Type B pancreatic cell (in vitro differentiated cells): ENCODE measurements at places on chromosomes 1 and 21. TPM values are rescaled to one million over a fixed set of nuclear protein-coding genes. Genes with fewer than 3 reads are reported as not detected.

DNA sequence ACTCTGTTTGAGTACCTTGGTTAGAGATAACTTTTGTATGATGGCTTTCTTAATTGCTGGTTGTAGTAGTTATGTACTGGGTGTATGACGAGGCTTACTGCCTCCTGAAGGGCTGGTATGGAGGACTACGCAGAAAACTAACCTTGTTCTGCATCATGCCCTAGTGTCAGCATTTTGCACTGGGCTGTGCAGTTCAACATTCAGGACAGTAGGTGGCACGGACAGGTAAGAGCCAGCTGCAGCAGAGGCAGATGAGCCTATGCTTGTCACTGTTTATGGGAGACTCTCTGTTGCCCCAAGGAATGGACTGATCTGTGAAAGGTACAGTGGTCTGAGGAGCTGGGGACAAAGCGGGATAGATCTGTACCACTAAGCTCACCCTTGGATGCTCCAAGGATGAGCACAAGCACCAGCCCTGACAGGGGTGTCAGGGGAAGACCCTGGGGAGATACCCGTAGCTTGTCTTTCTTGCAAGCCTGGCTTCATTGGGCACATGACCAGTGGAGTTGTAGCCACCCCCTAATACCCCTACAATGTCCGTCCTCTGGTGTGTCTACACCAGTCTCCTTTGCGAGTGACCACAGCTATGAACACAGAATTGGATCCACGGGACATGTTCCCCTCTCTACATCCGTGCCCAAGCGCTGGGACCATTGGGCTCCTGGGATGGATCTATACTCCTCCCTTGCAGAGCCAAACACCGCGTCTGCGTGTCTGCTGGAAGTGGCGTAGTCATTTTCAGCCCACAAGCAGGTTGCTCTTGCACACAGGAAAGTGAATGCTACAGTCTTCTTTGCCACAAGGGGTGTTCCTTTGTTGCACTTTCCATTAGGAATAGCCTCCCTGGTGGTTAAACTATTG, 51.1 kb upstream of the CFHR3 start:
- H3K36me3 ChIP-seq, result no peaks in the 10 kb centered on the region
- H3K27ac ChIP-seq, result no peak overlapping the region
- H3K4me1 ChIP-seq, result no peaks in the 10 kb centered on the region
- no peak overlapping the region for H3K4me3 ChIP-seq

GRCh38 chr1:234724516-234725176, 114.7 kb upstream of the IRF2BP2 start:
- peak overlapping the region; percentile 99 for H3K27ac ChIP-seq
- H3K4me1 ChIP-seq, result peaks cover 88% of the 10 kb centered on the region
- no peaks in the 10 kb centered on the region for H3K36me3 ChIP-seq
- H3K27me3 ChIP-seq, result peaks cover 5% of the 10 kb centered on the region
- H3K4me3 ChIP-seq, result peak overlapping the region; percentile 78

DNA sequence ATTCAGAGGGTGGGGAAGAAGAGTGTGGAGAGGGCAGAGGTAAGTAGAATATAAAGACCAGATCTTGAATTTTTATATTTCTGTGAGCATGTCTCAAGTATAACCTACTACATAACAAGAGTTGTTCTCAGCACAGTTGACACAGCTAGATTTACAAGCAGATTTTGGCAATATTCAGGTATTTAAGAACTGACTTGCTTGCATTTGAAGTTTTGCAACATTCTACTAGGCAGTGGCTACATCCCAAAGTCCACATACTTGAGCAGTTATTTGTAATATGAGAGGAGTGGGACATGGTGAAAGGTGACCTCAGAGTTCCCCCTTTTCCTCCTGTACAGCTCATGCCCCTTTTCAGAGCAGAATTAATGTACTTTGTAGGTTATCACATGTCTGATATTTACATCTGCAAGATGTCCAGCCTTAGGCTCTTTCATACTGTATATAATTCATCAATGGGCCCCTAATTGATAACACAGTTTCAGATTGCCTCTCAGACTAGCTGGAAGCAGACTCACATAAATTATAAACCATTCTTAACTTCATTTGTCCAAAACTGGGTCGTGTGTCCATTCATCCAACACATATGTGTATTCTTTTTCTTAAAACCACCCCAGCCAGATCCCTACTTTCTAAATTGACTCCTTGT, 136.7 kb upstream of the RAVER2 start:
- DNase-seq, result no peak
- no peaks in the 10 kb centered on the region for H3K27me3 ChIP-seq
- no peak overlapping the region for H3K27ac ChIP-seq
- no peak overlapping the region for H3K4me3 ChIP-seq

- peaks cover 14% of the 10 kb centered on the region for H3K27me3 ChIP-seq
- DNase-seq, result peak; percentile 60
- no peak overlapping the region for H3K4me3 ChIP-seq
Measured at GRCh38 chr1:9629445-9630201, 21.9 kb upstream of the PIK3CD start.

GRCh38 chr1:225610539-225610938, 42.4 kb downstream of the ENAH start:
- peaks cover 19% of the 10 kb centered on the region for H3K36me3 ChIP-seq
- peaks cover 42% of the 10 kb centered on the region for H3K4me1 ChIP-seq
- no peak overlapping the region for H3K4me3 ChIP-seq
- no peaks in the 10 kb centered on the region for H3K27me3 ChIP-seq

DNA sequence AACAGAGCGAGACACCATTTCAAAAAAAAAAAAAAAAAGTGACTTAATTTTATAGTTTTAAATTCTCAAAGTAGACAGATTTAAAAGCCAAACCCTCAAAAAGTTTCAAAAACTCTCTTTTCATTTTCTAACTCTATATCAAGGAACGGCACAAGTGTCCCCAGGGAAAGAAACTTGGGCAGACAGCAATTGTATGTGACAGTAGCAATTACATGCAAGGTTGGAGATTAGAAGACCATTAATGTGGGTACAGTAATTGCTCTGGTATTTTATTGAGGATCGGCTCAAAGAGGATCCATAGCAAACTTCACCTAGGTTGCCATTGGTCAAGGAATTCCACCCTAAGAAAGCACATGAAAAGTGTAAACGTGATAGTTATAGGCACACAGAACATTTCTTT, 46.2 kb downstream of the ACBD6 start:
- no peaks in the 10 kb centered on the region for H3K27me3 ChIP-seq
- peaks cover 52% of the 10 kb centered on the region for H3K36me3 ChIP-seq
- H3K27ac ChIP-seq, result no peak overlapping the region
- H3K4me1 ChIP-seq, result no peaks in the 10 kb centered on the region
- H3K4me3 ChIP-seq, result no peak overlapping the region

- peak; percentile 89 for DNase-seq
- H3K36me3 ChIP-seq, result peaks cover 11% of the 10 kb centered on the region
- H3K4me3 ChIP-seq, result peak overlapping the region; percentile 99
Measured at GRCh38 chr1:156052862-156053767, 483 bp downstream of the UBQLN4 start.

GRCh38 chr1:27120854-27121253, 34.1 kb downstream of the SLC9A1 start:
- peaks cover 3% of the 10 kb centered on the region for H3K36me3 ChIP-seq
- peaks cover 19% of the 10 kb centered on the region for H3K4me1 ChIP-seq
- DNase-seq, result no peak
- H3K27me3 ChIP-seq, result no peaks in the 10 kb centered on the region
- no peak overlapping the region for H3K4me3 ChIP-seq

- peaks cover 25% of the 10 kb centered on the region for H3K36me3 ChIP-seq
- no peak overlapping the region for H3K27ac ChIP-seq
- no peak for DNase-seq
Measured at GRCh38 chr1:77742011-77742555, 17.6 kb downstream of the USP33 start.

GRCh38 chr21:32248571-32249461, 30.0 kb downstream of the MIS18A start:
- H3K27ac ChIP-seq, result peak overlapping the region; percentile 33
- peaks cover 28% of the 10 kb centered on the region for H3K4me1 ChIP-seq
- no peak for DNase-seq
- peak overlapping the region; percentile 18 for H3K4me3 ChIP-seq
- peaks cover 14% of the 10 kb centered on the region for H3K27me3 ChIP-seq
- H3K36me3 ChIP-seq, result no peaks in the 10 kb centered on the region

- DNase-seq, result no peak
- H3K4me3 ChIP-seq, result no peak overlapping the region
- peaks cover 7% of the 10 kb centered on the region for H3K4me1 ChIP-seq
- no peaks in the 10 kb centered on the region for H3K36me3 ChIP-seq
- H3K27ac ChIP-seq, result no peak overlapping the region
Measured at GRCh38 chr1:185404291-185404690, 87.2 kb upstream of the IVNS1ABP start.

EXTL1 gene
- total RNA-seq, result 0.31 and 4.2 TPM in 2 replicates

MDM4 gene
- total RNA-seq, result 70.0 and 101 TPM in 2 replicates

OR2T29 gene
- total RNA-seq, result not detected in 2 replicates

ZBED6 gene
- total RNA-seq, result 30.3 and 37.4 TPM in 2 replicates
